ENCODE measurements at places on chromosomes 6 and 20.
A peak's percentile ranks its signal among the peaks of the same experiment; 100 is the strongest.

GRCh38 chr20:42260184-42260583, 642.0 kb upstream of the CHD6 start:
- no peak for DNase-seq

DNA sequence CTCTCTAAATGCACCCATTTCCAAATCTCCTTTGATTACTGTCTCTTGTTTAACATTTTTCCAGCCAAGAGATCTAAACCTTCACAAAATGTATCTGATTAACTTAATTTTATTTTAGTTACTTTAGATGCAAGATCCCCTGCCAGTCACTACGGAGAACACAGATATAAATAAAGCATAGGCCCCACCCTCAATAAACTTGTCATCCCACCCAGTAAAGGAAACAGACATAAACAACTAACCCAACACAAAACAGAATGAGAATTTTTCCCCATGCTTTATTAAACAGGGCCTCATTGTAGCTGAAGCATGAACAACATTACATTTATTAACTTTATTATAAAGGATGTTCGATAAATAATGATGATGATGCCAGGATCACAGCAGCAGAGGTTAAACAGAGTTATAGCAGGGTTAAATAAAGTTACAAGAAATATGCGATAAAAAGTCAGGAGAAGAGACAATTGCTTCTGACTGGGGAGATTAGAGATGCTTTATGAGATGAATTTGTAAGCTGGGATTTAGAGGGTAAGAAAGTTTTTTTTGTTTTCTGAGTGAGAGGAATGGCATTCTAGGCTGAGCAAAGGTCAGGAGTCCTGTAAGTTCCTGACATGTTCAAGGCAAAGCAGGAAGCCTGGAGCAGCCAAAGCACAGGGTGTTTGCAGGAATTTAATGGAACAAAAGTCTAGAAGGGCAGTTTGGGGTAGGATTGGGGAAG, 41.1 kb downstream of the TFAP2A start:
- no peak for DNase-seq

GRCh38 chr6:37381579-37381978, 27.8 kb downstream of the RNF8 start:
- DNase-seq: peak; percentile 44

- DNase-seq: no peak
These were observed 45.8 kb upstream of the TCF21 start for GRCh38 chr6:133843098-133843497.

GRCh38 chr20:50652702-50653294, 38.5 kb downstream of the RIPOR3 start:
- peak; percentile 62 for DNase-seq

GRCh38 chr20:38272398-38272797, 11.9 kb upstream of the KIAA1755 start:
- DNase-seq: no peak

DNA sequence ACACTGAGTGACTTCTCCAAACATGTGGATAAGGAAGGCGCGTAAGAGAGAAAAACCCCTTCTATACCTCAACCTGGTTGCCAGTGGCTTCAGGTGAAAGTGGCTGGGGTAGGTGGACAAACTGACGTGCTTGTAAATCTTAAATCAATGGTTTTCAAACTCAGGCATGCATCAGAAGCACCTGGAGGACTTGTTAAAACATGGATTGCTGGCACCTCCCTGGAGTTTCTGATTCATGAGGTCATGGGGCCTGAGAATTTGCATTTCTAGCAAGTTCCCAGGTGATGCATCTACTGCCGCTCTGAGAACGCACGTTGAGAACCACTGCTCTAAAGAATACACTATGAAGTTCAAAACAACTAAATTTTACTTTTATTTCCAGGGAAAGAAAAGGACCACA, 31.9 kb upstream of the TAB2 start:
- DNase-seq: no peak

GRCh38 chr6:35508027-35508426, 4.7 kb downstream of the TULP1 start:
- no peak for DNase-seq

GRCh38 chr6:144653885-144654505, 368.9 kb downstream of the UTRN start:
- no peak for DNase-seq

DNA sequence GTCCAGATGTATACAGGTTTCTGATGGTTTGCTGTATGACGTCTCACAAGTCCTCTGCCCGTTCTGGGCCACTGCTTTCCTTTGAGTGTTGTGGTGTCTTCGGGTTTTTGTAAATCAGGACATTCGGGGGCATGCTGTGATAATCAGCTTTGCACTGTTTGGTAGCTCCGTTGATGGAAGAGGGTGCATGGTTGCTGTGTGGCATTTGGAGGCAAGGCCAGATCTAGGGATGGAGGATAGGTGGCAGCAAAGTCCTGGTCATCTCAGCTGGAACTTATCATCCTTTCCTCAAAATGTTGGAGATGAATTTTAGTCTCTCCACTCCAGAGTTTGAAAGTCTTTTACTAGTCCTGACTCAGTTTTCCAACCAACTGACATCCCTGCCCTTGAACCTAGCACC, 91.0 kb downstream of the SCP2D1 start:
- no peak for DNase-seq

- no peak for DNase-seq
These were observed 329.1 kb upstream of the SOX4 start for GRCh38 chr6:21264288-21265033.

GRCh38 chr6:3013486-3013885, 13.8 kb downstream of the NQO2 start:
- peak; percentile 26 for DNase-seq

DNA sequence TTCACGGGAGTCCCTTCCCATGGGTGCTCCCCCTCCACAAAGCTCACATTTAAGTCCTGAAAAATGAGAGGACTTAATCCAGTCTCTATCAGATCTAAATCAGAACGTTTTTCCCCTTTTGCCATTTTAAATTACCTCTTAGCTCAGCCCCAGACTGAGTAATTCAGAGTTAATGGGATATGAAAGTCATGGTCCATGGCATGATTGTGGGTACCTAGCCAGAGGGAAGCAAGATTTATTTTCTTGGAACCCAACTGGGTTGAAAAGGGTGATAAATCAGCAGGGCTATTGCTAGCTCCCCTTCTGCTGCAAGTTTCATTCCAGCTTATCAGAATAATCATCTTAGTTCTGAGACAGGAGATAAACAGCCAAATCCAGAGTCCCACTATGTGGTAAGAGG, 320.2 kb upstream of the CHD6 start:
- no peak for DNase-seq

DNA sequence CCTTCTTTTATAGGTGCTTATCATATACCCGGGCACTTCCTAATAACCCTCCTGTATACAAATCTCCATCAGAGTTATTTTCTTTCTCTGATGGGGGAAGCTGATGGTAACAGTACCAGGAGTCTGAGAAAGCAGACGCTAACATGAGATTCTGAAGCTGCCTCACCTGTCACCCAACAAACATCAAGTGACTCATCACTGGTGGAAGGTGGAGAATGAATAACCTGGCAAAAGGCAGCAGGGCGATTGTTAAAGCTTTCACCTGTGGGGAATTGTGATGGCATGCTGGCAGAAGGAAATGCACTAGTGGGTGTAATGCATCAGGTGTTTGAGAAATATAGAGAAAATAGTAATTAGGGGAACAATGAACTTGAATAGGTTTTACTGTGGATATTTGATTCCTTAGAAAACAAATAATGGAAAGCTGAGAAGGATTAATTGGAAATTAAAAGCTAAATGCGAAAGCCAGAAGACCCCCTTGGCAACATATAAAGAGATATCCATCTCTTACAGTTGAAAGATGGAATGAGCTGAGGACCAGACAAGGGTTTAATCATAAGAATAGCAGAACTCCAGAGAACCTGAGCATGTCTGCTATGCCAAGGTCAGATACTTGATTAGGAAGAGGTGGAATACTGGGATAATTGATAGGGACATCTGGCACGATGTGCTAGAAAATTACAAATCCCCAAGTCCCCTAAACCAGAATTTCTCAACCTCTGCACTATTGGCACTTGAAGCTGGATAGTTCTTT, 517.1 kb downstream of the PKHD1 start:
- no peak for DNase-seq

- DNase-seq: no peak
These were observed 26.3 kb upstream of the PLCG1 start for GRCh38 chr20:41110930-41111577.

- no peak for DNase-seq
These were observed 118.0 kb downstream of the ANKS1A start for GRCh38 chr6:35007016-35007415.

DNA sequence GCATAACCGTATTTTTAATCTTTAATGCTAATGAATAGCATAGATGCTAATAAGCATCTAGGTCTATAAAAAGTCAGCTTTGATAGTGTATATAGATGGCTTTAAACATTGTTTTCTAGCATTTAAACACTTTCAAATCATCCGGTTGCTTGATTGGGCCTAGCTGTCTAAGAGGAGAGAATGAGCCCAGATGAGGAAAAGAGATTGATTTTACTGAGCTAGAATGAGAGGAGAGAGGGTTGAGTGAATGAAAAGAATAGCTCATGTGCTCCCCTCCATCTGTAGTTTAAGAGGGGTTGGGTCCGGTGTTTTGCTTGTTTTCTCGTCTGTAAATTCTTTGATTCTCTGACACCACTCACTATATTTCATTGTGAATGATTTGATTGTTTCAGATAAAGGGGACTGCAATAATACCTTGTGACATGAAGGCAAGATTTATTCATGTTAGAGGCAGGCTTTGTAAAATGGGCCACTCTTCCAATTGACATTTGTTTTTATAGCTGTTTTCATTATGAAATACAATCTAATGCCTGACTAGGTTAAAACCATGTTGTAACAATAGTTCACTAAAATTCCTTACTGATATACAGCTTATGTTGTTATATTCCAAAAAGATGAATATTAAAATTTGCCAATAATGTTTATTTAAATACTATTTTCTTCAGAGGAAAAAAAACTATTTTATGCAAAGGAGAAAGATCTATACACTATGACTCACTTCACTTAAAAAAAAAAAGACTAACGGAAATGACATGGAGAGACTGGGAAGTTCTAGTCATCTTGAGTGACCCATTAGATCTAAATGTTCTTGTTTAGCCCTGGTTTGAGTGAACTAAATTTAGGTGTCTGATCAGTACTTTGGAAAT, 3.2 kb downstream of the PTPN1 start:
- DNase-seq: no peak

DNA sequence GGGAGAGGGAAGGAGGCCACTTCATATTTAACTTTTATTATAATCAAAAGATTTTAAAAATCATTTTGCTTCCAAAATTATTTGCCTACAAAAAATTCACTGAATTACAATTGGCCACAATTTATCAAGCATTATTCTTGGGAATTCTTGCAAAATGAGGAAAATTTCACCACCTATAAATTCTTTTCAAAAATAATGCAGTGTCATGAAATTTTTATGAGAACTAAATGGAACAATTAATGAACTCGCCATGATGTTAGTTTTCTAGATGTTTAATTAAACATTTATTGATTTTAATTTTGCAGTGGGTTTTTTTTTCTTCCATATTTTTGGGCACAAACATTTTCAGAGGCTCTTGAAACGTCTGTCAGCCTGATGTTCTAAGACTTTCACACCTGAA, 5.8 kb upstream of the ZBP1 start:
- no peak for DNase-seq
